Renal pelvis (tissue), 12 donors: ENCODE measurements at places on chromosomes 12 and 14. TPM values are rescaled to one million over a fixed set of nuclear protein-coding genes. Genes with fewer than 3 reads are reported as not detected.

C14orf119 gene
- polyA plus RNA-seq, result 79.3 TPM

L3HYPDH gene
- polyA plus RNA-seq, result 55.4 TPM

KRT7 gene
- 83.1 TPM for polyA plus RNA-seq

OR11H7 gene
- 0.61 TPM for polyA plus RNA-seq

FSCB gene
- not detected for polyA plus RNA-seq

PPP1R12A gene
- 88.5 TPM for polyA plus RNA-seq

NIN gene
- polyA plus RNA-seq, result 38.1 TPM

CACNA1C gene
- polyA plus RNA-seq, result 10.0 TPM

RASAL1 gene
- 9.9 TPM for polyA plus RNA-seq

ADAMTS20 gene
- polyA plus RNA-seq, result 0.83 TPM

HHIPL1 gene
- polyA plus RNA-seq, result 1.8 TPM

ADAM21 gene
- 1.1 TPM for polyA plus RNA-seq

ZDHHC22 gene
- 0.19 TPM for polyA plus RNA-seq

OR4K5 gene
- polyA plus RNA-seq, result not detected

SLCO1B1 gene
- not detected for polyA plus RNA-seq

CCDC198 gene
- polyA plus RNA-seq, result 186 TPM

LRFN5 gene
- 10.3 TPM for polyA plus RNA-seq

ATL1 gene
- polyA plus RNA-seq, result 9.3 TPM

FOXA1 gene
- polyA plus RNA-seq, result 5.1 TPM

SPIC gene
- not detected for polyA plus RNA-seq

GUCY2C gene
- polyA plus RNA-seq, result 0.58 TPM

PGF gene
- 7.2 TPM for polyA plus RNA-seq

KCNK10 gene
- polyA plus RNA-seq, result 0.18 TPM

MAP3K12 gene
- 36.9 TPM for polyA plus RNA-seq

AP5M1 gene
- 55.3 TPM for polyA plus RNA-seq

ARG2 gene
- 11.6 TPM for polyA plus RNA-seq

POTEM gene
- not detected for polyA plus RNA-seq

PTGER2 gene
- polyA plus RNA-seq, result 7.8 TPM

HSPB8 gene
- 5.8 TPM for polyA plus RNA-seq

MYH7 gene
- polyA plus RNA-seq, result 0.56 TPM

BIN2 gene
- polyA plus RNA-seq, result 2.6 TPM

IL31 gene
- polyA plus RNA-seq, result not detected

PLEKHH1 gene
- polyA plus RNA-seq, result 39.1 TPM

ANKRD9 gene
- 7.5 TPM for polyA plus RNA-seq

TXNRD1 gene
- polyA plus RNA-seq, result 60.2 TPM

KLRG1 gene
- polyA plus RNA-seq, result 1.9 TPM

HDAC7 gene
- polyA plus RNA-seq, result 90.2 TPM

KLRC4 gene
- not detected for polyA plus RNA-seq

PAWR gene
- 50.0 TPM for polyA plus RNA-seq
